Motor neuron (in vitro differentiated cells): ENCODE measurements at places on chromosomes 12 and 14. TPM values are rescaled to one million over a fixed set of nuclear protein-coding genes. Genes with fewer than 3 reads are reported as not detected.

DNA sequence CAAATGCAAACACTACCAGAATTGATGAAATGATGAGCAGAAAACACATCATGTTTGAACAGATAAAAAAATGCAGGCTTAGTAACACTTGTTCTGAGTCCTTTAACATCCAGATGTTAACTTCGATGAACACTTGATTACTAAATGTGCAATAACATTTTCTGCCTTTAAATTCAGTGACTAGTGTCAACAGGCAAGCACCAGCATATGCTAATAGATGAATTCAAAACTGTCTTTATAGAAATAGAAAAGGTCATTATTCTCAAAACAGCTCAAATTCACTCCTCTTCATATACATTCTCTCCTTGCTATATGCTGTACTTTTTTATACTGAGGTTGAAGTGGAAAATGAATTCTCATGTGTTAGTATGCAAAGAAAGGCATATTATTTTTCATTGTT is at the start of gene TAS2R19:
TSS of gene TAS2R19 (minus strand) at position 101 of the 400 bp plus-strand sequence. CDS start at position 52, 49 bp downstream.
- ATAC-seq: no peak

DNA sequence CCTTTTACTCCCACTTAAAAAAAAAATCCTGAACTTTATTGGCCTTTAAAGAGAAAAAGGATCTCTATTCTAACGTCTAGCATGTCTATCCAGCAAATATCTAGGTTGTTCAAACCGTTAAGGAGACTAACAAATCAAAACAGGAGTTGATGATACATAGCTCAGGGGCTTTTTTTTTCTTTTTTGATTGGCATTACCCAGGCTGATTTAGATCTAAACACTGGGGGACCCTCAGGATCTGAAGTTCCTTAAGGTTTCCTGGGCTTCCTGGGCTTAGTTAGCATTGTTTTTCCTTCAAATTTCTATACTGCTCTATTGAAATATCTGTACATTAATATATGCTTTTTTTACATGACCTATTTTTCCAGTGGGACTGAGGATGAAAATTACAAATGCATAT is 42.3 kb downstream of the EFCAB11 start:
- no peak for ATAC-seq

DNA sequence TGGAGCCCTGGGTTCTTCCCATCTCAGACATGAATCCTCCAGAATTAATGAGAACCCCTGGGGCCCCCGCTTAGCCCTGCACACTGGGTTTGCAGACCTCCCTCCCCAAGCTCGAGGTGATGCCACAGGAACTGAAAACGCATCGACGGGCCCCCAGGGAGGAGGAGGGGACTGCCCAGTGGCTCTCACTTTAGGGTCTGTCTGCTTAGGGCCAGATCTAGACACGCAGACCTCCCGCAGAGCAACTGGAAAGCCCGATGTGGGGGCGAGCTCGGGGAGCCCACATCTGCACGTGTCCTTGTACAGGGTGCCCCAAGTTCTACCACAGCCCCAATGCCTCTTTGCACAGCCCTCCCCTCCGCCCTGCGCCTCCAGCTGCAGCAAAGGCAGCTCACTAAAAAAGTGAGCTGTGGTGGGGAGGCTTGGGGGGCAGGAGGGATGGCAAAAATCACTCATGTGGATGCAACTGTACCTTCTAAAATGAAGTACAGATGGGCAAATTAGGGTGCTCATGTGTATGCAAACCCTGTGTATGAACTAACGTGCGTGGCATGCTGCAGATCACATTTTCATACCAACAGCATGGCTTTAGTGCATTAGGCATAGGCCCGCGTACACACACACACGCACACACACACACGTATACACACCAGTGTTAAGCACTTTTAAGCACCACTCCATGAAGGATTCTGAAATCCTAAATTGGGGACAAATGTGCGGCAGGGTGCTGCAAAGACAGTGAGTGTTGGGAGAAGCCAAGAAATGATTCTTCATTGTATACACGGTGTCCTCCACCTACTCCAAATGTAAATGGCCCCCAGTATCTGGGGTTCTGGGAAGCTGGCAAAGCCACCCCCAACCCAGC is 99.9 kb upstream of the MAP1LC3B2 start:
- ATAC-seq: no peak

Gene TAS2R46
- total RNA-seq: 1.3 and 3.0 TPM in 2 replicates

DNA sequence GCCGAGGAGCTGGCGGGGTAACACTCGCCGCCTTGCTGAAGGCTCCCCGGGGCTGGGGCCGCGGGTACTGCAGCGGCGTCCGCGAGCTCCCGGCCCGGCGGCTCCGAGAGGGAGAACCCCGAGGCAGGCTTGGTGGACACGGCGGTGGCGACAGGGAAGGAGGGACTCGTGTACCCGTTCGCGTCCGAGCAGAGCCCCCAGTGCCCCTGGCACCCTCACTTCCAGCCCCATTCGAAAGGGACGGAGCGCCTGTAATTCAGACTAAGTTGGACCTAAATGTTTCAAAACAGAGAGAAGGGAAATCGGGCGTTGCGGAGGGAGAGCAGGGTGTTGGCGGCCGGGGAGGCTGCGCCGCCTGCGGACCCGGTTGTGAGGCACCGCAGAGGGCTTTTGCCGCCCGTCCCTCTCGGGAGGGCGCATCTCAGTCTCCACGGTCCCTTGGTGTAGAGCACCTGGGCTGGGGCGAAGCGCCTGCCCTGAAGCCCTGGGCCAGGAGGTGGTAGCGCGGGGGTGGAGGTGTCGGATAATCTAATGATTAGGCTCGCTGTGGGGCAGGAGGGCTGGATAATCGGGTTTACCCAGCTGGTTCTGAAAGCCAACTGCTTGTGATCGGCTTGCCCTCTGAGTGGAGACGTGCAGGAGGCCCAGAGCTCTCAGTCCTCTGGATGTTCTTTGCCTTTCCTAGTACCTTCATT is 771 bp downstream of the DAAM1 start:
- no peak for ATAC-seq

- ATAC-seq: no peak
Observed at GRCh38 chr12:66279123-66279712, 23.1 kb upstream of the HELB start.

DNA sequence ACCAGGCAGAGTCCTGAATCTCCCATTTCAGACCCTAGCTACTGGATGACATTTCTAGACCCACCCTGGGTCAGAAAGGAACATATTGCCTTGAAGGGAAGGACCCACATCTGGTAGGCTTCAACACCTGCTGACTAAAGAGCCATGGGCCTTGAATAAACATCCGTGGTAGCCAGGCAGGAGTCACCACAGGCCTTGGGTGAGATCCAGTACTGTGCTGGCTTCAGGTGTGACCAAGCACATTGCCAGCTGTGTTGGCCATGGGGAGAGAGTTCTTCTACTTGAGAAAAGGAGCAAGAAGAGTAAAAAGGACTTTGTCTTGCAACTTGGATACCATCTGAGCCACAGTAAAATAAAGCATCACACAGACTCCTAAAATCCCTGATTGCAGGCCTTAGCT is 332.6 kb downstream of the SLC16A7 start:
- no peak for ATAC-seq

GRCh38 chr14:99812096-99812750 is 19.0 kb downstream of the EML1 start:
- no peak for ATAC-seq

DNA sequence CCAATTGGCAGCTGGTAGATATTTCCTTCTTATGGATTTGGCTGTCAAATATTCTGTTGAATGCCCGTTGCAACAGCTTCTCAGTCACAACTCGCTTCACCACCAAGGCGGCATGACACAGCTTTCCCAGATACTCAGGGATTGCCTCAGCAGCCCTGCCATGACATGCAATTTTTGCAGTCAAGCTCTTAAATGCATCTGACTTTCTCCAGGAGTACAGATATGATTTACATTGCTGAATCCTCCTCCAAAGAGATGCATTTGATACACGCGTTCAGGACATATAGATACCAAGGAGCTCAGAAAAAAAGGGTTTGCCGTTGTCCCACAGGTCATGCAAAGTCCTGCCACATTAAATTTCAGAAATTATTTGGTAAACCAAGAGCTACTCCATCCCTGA is 6.5 kb downstream of the KRT5 start:
- no peak for ATAC-seq

GRCh38 chr14:100223332-100224201 is 15.4 kb upstream of the YY1 start:
- ATAC-seq: peak; percentile 67

GRCh38 chr14:31283153-31283552 is 75.6 kb upstream of the HECTD1 start:
- ATAC-seq: no peak

Gene MYH6
- total RNA-seq: 0.14 TPM in 1 of 2 replicates, not detected in the other

Gene KLHL42
- total RNA-seq: 23.6 and 27.5 TPM in 2 replicates

- ATAC-seq: peak; percentile 39
Observed at GRCh38 chr14:68527329-68527851, 265.5 kb downstream of the ZFP36L1 start.

DNA sequence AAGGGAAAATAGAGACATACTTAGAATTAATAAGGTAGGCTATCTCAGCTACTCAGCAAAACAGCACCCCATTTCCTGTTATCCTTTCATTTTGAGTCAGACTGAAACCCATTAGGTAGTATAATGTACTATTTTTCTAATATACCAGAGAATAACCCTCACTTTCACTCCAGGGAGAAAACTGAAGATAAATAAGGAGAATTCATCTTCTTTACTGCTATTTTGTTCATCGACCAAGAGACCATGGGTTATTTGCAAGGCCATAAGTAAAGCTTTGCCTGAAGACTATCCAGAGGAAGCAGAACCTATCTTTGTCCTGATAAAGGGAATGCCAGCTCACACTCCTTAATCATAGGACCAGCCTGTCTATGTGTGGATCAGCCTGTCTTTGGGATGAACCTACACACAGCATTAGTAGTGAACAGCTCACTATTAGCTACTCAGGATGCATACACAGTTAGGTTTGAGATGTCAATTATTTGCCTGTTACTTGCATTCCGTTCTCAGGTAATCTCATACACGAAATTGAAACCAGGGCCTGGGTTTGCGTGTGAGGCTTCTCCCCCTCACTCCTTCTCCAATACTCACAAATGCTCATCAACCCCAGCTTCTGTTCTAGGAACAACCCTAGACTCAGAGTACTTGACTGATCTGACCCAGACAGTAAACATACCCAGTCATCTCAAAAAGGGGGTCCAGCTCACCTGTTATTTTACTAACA is 124.4 kb downstream of the DAD1 start:
- no peak for ATAC-seq
